ENCODE measurements at places on chromosomes 12 and 14.
A peak's percentile ranks its signal among the peaks of the same experiment; 100 is the strongest.

DNA sequence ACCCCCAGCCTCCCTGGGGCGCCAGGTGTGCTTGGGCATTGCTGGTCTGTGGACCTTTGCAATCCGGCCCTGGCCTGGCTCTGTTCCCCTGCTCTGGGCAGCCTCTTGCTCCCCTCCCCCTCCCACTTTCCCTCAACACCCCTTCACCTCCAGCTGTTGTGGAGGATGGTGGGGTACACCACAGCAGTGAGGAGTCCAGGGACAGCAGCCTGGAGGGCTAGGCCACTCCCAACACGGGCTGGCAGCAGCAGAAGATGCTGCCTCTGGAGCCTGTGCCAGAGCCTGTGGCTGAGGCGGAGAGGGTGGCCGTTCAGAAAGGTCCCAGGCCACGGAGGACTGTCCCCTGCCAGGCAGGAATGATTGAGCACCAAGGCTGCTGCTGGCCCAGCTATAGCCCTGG is 7.6 kb downstream of the ZBTB42 start:
- no peak for DNase-seq

- DNase-seq: no peak
Observed at GRCh38 chr14:32693114-32693513, 245.6 kb upstream of the NPAS3 start.

DNA sequence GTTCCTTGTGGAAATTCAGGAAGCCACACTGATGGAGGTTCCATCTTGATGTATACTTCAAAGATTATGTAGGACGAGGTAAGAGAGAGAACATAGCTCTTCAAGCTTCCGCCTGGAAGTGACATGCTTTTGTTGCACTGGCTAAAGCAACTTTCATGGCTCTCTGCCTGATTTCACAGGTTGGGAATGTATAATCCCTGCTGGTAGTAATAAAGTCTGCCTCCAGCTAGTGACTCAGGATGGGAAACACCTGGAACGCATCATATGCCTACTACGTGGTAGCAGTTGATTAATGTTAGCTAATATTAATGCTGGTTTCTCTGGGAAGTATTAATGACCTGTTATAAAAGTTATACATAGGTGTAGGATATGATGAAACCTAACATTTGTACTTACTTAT is 71.1 kb downstream of the PELI2 start:
- DNase-seq: no peak

DNA sequence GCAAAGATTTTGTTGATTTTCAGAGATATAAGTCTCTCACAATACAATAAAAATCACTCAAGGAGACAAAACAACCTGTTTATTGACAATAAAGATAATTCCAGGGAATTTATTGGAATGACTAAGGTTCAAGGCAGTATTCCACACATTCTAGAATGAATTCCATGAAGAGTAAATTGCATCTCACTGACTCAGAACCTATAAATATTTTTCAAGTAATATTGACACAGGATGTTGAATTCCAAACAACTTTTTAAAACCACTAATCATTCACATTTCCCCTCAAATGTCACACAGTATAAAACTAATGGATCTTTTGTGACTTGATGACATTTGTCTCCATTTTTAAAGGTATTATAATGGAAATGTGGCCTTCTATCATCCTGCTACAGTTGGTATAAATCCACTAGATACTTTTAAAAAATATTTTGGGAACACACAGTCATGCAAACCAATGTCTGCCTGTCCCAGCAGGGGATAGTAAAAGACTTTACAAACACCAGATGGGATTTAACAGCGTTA is 42.1 kb upstream of the LGR5 start:
- DNase-seq: no peak

GRCh38 chr12:128361400-128361995 is 94.5 kb downstream of the TMEM132C start:
- no peak for DNase-seq

DNA sequence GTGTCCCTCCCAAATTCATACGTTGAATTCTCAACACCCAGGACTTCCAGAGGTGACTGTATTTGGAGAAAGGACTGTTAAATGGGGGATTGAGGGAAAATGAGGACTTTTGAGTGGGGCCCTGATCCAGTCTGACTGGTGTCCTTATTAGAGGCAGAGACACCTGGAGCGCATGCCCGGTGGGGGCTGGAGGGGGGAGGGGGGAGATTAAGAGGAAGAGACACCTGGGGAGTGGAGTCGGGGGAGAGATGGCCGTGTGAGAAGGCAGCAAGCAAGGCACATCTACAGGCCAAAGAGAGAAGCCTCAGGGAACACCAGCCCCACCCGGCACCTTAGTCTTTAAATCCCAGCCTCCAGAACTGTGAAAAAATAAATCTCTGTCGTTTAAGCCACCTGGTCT is 209.7 kb downstream of the SLC41A2 start:
- no peak for DNase-seq

DNA sequence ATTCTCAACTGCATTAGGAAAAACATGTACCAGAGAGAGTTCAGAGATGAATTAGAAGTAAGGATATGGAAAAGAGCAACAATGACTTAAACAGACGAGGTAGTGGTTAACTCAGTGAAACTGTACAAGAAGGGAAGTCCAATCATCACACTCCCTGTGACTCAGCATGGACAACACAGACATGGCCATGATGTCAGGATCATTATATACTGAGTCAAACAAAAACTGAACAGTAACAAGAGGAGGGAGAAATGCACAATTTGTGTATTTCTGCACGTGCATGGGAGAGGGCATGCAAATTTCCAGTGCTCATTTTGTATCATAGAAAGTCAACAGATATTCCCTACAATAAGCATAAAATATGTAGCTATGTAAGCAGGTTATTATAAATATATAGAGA is 1037.8 kb downstream of the BCL11B start:
- DNase-seq: no peak

DNA sequence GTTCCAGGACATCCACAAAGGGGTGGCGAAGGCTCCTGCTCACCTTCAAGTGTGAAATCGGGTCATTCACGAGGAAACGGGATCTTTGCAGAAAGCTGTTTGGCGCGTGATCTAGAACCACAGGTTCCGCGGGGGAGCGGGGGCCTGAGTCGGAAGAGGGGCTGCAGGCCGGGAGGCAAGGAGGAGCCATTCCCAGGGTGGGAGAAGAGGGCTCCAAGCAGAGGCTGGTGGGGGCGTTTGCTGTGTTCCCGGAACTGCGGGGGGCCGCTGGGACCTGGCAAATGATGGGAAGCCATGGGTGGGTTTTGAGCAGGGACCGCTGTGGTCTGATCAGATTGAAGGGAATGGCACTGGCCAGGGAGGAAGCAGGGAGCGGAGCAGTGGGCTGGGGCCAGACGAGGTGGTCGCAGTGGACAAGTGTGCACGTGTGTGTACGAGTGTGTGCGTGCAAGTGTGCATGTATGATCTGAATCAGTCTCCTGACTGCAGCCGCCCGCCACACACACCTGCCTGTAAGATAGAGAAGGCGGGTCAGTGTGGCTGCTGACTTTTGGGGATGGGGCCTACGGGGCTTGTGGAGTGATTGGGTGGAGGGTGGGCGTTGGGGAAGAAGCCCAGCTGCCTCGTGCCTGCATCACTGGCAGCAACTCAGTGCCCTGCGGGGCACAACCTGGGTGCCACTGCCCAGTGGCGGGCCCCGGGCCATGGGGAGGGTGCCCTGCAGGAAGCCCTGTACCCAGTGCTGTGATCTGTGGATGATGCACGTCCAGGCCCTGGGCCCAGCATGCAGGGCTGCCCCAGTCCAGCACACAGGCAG is 141.9 kb downstream of the KIF26A start:
- DNase-seq: no peak

GRCh38 chr14:22221508-22221907 is 367.5 kb downstream of the DAD1 start:
- DNase-seq: peak; percentile 43

DNA sequence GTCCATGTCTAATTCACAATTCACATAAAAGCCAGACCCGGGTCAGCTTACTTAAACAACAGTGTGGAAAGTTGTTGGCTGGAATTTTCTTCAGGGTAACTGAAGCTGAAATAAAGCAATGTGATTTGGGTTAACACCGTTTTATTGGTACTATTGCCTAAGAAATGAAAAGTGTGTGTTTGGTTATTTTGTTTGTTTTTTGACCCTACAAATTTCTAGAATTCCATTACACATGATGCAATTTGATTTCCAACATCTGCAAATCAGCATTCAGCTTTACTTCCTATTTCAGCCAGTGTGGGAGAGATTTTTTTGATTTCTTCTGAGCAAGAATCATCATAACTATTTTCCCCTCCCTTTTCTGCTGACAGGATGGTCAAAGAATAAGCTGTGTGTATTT is 45.7 kb upstream of the CLMN start:
- no peak for DNase-seq

All from CD4-positive, alpha-beta T cell treated with Interleukin-12 subunit alpha and Interleukin-12 subunit beta, for 1 hour (primary cell).